NCI-H1105 (cell line): ENCODE measurements at places on chromosomes 5 and 9.

- DNase-seq, result no peak
Measured at GRCh38 chr9:37954581-37954981, 50.7 kb upstream of the SLC25A51 start.

DNA sequence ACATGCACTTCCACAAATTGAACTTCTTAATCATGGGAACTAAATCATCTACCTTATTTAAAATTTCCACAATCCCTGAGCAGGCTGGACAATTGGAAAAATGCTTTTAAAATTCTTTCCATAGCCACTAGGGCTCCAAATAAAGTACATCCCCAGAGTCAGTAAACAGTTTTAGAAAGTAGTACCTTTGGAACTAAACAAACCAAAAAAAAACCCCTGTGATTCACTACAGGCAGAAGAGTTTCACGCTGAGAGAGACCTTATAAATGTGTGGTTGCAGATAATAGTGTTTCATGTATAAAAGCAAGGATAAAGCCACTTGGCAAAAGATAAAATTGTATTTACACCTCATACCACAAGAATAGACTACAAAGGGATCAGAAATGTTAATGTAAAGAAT is 11.8 kb upstream of the HMGCR start:
- DNase-seq, result no peak

GRCh38 chr5:160081495-160081894 is 37.8 kb downstream of the PWWP2A start:
- no peak for DNase-seq

GRCh38 chr5:82669720-82670119 is 391.6 kb upstream of the RPS23 start:
- DNase-seq, result no peak

DNA sequence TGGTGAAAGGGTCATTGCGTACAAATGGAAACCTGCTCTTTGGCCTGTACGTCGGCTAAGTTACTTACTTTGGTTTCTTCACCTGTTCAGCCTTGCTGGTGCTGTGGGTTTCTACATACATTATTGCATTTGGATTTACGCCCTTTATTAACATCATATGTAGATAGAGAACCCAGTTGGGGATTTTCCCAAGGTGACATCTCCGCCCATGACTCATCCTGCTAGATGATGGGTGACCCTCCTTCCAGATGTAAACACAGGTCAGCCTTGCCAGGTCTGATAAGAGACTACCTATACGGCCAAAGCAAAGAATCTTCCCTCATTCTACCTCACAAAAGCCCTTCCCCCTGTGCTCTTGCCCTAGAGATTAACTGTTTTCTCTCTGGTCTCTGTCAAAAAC is 360.9 kb downstream of the KDM4C start:
- DNase-seq, result no peak

DNA sequence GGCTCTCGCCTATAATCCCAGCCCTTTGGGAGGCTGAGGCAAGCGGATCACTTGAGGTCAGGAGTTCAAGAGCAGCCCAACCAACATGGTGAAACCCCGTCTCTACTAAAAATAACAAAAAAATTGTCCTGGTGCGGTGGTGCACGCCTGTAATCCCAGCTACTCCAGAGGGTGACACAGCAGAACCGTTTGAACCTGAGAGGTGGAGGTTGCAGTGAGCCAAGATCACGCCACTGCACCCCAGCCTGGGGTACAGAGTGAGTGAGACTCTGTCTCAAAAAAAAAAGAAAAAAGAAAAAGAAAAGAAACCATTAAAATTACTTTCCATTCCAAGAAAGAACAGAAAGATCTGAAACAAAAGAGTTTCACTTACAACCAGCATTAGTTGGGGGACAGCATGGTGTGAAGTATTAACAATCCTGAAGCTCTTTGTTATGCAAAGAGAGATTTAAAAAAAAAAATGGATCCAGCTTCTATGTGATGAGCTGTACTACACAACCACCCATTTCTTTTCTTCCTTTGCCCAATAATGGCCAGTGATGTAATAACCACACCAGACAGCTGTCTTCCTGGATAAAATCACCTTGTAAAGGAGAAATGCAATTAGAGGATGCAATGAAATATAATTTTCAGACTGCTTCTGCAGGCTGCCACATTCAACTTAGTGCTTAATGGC is 76.9 kb downstream of the MED27 start:
- DNase-seq, result no peak

GRCh38 chr5:16536246-16536645 is 70.6 kb upstream of the ZNF622 start:
- DNase-seq, result no peak
